AG20443 (cell line): ENCODE measurements at places on chromosomes 7 and 10.

GRCh38 chr10:128908099-128908498, 558.9 kb upstream of the MGMT start:
- DNase-seq: no peak

DNA sequence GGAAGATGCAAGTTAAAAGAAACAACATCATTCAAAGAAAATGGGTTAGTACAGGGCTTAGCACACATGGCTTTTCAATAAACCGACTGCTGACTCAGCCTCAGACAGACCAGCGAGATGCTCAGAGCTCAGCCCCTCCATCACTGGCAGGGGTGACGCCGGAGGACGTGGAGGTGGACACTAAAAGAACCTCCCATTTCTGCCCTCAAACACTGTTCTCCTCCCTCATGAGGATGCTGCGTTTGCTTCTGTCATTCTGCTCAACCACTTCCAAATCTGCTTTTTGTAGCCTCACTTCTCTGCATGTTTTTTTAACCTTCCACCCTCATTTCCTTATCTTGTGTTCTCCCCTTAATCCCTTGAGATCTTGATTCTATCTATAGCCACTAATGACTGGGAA, 15.3 kb downstream of the DENND11 start:
- DNase-seq: no peak

GRCh38 chr10:3949711-3950110, 164.7 kb upstream of the KLF6 start:
- no peak for DNase-seq

GRCh38 chr10:106479636-106480035, 684.9 kb downstream of the SORCS1 start:
- DNase-seq: no peak

DNA sequence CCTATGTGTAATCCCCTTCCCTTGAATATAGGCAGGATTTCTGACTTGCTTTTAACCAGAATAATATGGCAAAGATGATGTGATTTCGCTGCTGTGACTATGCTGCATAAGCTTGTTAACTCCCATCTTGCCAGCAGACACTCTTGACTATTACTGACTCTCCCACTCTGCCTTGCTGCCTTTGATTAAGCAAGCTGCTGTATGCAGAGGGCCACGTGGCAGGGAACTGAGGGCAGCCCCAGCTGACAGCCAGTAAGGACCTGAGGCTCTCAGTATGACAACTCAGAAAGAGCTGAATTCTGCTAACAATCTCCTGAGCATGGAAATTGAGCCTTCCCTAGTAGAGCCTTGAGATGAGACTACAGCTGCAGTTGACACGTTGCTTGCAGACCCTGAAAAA, 279.4 kb upstream of the CACNA2D1 start:
- no peak for DNase-seq

DNA sequence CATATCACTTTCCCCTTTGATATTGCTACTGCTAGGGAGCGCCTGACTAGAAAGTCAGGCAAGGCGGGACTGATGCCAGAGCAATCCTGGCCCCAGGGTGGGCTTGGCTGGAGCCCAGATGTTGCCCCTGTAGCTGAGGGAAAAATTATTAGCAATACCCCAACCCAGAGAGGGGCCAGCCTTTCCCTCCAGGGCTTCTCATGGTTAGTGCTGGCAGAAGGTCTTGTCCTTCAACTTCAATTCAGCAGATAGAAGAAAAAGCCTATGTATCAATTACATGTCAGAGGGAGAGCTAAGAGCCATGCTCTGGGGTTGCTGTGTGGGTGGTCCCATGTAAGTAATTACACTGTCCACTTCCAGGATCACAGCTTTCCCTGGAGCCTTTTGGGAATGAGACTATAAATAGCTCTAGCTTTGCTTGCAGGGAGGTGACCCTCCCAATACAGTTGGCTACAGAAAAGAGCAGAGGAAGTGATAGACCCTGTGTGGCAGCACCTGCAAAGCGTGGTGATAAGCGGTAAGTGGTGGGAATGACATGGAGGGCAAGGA, 579.1 kb downstream of the CCSER2 start:
- DNase-seq: no peak

GRCh38 chr10:75108684-75109458, 2.6 kb upstream of the SAMD8 start:
- DNase-seq: peak; percentile 67

GRCh38 chr10:101066146-101066895, 4.5 kb downstream of the KAZALD1 start:
- peak; percentile 72 for DNase-seq

DNA sequence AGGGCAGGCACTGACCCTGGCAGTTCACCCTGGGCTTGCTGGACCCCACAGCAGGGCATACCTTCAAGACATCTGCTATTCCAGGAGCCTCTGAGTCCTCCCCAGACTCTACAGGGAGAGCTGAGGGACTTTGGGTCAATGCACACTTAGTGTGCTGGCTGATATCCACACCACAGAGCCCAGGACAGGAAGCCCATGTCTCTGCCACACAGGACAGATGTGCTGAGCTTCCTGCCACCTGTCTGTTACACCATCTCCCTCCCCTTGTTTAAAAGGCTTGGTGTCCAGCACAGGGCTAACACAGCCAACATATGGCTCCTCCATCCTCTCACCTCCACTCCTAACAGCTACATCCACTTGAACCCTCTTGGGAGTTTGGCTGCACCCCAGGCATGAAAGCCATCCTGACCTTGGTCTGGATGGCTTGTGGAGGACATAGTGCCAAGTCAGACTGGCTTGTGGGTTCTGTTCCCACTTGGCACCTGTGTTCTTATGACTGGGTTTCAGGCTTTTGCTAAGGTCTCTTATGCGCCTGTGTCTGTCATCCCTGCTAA, 529.8 kb downstream of the GALNT17 start:
- DNase-seq: no peak

DNA sequence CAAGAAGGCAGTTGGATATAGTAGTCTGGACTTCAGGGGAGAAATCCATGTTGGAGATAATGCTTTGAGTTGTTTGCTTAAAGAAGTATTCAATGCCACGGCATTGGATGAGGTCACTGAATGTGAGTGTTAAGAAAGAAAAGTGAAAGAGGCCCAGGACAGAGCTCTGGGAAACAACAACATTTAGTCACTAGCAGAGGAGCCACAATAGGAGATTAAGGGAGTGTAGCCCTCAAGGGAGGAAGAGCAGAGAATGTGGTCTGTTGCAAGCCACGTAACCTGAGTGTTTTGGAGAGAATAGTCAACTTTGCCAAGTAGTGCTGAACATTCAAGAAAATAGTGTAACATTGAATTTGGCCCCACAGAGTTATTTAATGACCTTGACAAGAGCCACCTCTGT, 114.7 kb downstream of the MYO3A start:
- no peak for DNase-seq

DNA sequence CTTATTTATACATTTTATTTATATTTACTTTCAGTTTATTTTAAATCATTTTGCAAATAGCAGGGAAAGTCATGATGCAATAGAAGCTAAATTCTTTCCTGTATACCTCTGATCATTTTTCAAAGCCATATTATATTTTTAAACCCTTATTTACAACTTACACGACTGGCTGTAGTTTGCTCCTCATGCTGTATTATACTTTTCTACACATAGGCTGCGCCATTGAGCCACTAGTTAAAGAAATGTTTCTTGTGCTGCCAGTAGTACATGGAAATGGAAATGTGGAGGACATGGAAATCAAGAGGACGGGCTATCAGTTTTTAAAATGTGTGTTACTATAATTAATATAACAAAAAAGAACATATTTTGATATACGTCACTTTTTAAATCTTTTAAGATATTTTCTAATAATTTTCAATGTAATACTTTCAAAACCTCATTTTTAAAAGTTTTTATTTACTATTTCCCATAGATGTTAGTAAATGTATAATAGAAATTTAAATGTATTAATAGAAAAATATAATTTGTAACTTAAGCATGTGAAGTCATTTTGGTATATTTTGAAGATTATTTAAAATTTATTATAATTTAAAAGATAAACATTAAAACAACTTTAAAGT, 118.5 kb downstream of the VTI1A start:
- peak; percentile 55 for DNase-seq

- peak; percentile 20 for DNase-seq
These were observed 674 bp upstream of the OSBPL3 start for GRCh38 chr7:24980534-24981170.

DNA sequence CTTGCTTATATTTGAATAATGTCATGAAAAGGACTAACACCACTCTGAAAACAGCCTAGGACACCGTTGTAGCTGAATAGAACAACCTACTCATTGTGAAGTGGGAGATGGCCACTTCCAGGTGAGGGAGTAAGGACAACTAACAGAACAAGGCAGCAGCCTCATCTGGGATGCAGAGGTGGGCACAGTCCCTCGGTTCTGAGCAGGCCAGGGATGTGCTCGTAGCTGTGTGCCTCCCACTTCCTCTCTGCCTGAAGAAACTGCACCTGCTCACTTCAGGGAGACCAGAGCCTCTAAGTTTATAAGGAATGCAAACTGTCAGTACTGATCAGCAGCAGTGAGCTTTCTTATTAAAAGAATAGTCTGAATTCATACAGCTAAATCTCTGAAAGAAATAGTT, 2.5 kb downstream of the VSTM4 start:
- DNase-seq: no peak

DNA sequence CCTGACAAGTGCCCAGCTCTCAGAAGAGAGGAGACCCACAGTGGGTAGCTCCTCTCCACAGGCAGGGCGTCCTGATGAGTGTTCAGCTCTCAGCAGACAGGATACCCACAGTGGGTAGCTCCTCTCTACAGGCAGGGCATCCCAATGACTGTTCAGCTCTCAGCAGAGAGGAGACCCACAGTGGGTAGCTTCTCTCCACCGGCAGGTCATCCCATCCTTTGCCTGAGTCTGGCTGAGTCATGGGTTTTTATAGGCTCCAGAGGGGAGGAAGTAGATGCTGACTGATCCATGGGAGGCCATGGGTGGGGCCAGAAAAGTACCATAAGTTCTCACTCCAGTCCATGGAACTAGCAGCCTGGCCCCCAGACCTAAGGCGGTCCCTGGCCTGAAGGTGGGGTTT, 18.5 kb downstream of the CFAP70 start:
- no peak for DNase-seq

DNA sequence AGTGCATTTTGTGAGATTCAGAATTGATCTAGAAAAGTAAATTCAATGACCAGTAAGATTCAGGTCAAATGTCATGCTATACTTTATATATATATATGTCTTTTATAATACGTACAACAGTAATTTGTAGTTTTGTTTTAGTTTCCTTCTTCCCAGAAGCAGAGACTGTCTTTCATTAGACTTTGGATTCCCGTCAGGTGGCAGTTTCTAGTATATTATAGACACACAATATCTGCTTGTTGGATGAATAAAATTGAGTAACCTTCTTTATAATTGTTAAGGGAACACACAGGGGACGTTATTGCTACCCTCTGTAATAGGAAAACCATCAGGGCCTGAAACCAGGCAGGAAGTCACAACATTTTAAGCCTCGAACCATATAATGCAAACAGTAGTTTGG, 5.3 kb upstream of the LAMB1 start:
- DNase-seq: no peak

DNA sequence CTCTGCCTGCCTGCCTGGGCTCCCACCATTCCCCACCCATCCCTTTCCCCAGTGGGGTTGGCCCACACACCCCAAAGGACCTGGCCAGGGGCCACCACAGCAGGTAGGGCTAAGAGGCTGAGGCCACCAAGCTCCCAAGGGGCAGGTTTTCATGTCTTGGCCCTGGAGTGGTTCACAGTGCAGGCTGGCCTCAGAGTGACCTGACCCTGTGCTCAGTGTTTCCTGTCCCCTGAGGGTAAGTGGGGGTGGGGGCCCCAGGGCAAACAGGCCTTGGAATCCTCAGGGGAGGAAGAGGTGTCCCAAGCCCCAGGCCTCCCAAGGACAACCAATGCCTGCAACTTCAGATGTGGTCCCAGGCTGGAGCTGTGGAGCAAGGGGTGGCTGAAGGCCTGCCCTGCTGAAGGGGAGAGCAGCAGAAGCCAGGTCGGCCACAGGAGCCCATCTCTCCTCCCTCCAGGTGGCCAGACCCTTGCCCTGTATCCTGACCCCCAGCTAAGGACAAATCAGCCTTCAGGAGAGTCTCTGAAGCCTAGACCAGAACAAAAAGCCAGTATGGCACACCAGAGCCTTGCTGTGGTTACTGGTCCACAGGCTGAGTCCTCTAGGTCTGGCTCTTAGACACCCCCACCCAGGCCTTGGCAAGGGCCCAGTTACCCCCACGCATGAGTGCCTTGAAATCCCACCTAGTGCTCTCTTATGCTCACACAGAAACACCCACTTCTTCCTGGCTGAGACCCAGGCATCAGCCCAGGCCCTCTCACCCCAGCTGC, 27.6 kb downstream of the POLL start:
- DNase-seq: peak; percentile 8
